ENCODE measurements at places on chromosomes 3 and 15. TPM values are rescaled to one million over a fixed set of nuclear protein-coding genes. Genes with fewer than 3 reads are reported as not detected.

- no peak for DNase-seq
Measured at GRCh38 chr3:133928903-133929607, 33.4 kb upstream of the RAB6B start.

GRCh38 chr3:171775943-171776342, 34.3 kb downstream of the PLD1 start:
- DNase-seq, result no peak

- DNase-seq, result no peak
Measured at GRCh38 chr3:19903649-19904048, 30.4 kb downstream of the EFHB start.

DNA sequence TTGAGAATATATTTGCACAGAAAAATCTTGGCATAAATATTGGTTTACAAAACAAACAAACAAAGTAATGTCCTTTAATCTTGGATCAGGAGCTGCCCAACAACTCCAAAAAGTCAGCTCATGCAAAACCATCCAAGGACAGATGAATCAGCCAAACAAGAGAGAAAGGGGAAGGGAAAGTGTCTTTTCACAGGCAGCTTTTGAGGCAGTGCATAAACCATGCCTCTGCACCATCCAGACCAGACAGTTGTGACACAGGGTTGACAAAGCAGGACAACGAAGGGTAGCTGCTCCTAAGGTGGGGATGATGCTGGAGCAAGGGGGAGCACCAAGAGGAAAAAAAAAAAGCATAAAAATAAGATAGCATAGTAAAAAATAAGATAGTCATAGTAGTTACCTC, 8.7 kb downstream of the CD86 start:
- DNase-seq, result no peak

DNA sequence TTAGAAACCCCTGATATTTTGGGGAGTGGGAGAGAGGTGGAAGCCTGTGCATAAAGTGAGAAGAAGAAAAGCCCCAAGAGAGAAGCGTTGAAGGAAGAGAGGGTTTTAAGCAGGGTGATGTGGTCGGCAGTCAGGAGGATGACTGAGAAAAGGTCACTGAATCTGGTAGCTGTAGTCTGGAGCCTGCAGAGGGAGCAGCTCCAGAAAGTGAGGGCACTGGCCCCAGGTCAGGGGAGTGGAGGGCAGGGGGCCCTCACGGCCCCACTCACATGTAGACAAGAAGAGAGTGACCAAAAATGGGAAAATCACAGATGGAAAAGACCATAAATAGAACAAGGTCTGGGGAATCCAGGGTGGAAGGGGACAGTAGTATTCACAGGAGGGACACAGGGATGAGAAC, 105.5 kb downstream of the RYK start:
- DNase-seq, result no peak

DNA sequence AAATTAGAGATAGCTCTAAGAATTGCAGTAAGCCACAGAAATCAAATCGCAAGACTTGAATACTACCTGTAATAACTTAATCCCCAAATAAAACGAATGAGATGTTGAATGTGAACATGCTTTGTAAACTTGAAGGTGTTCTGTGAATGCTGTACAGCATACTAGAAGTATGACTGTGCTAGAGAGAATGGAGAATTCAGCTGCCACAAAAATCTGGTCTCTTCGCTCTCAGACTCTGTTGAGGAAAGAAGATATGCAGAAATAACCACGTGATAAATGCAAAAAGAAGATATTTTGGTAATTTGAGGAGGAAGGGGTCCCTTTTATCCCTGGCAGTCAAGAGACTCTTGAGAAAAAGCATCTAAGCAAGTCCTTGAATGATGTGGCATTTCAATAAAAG, 37.3 kb downstream of the ZBTB38 start:
- no peak for DNase-seq

GRCh38 chr3:126955004-126955790, 27.7 kb upstream of the PLXNA1 start:
- no peak for DNase-seq

DNA sequence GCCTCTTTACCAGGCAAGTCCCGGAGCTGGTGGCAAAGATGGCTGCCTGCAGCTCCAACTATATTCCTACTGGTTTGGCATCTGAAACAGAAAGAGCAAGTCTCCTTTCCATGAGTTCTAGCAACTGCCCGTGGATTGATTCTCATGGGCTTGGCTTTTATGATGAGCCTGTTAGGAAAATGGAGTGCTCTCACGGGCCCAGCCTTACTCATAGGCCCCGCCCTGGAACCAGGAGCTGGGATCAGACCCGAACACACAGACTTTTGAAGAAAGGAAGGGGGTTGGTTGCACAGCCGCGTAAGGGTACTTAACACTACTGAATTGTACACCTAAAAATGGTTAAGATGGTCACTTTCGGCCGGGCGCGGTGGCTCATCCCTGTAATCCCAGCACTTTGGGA, 2.9 kb downstream of the NRROS start:
- DNase-seq, result no peak

GRCh38 chr3:190224863-190225692, 97.2 kb downstream of the CLDN1 start:
- DNase-seq, result peak; percentile 79

DNA sequence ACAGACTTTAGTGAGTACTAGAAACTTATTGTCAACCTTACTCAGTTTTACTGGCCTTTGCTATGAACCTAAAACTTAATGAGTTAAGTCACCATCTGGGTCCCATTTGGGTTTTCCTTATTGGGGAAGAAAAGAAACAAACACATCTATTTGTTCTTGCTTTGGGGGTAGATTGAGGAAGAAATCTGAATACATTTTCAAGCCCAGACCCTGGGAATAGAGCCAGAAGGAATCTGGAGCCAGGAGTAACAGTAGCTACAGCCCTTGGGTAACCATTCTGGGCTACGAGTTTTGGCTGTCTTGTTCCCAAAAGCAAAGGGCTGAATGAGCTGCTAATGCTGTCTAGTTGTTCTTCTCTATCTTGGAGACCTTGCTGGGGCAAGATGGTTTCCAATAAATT, 16.5 kb downstream of the SLC12A1 start:
- no peak for DNase-seq

GRCh38 chr15:47609693-47610092, 107.6 kb upstream of the SEMA6D start:
- no peak for DNase-seq

- DNase-seq, result no peak
Measured at GRCh38 chr3:168141405-168141998, 45.8 kb upstream of the GOLIM4 start.

DNA sequence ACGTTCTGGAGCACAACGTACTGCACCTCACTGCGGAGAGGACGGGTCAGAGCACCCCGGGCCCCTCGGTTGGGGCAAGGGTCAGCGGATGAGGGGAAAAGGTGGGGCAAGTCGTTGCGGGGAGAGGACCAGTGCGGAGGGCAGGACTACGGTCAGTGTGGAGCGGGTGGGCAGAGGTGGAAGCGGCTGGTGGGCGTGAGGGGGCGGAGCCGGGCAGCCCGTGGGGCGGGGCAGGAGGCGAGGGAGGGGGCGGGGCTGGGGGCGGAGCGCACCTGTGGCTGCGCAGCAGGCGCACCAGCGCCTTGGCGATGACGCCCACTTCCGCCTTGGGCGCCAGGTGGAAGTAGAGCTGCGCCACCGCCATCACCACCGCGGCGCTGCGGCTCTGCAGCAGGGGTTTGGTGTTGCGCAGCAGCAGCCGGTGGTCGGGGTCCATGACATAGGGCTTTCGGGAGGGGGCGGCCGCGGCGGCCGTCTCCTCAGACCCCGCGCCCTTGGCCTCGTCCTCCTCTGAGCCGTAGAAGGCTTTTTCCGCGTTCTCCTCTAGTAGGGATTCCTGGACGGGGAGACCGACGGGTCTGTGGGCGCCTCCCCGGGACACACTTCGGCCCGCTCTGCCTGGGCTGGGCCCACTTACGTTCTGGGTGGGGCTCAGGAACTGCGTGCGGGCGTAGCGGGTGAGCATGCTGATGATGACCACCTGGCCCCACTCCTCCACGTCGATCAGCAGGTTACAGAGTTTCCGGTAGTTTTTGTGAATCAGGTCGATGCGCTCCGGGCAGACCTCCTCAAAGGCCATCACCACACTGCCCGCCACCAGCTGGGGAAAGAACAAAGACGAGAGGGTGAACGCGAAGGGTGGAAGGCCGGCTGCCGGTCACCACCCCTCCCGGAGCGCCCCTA, 29.2 kb downstream of the AP3B2 start:
- DNase-seq, result peak; percentile 9

DNA sequence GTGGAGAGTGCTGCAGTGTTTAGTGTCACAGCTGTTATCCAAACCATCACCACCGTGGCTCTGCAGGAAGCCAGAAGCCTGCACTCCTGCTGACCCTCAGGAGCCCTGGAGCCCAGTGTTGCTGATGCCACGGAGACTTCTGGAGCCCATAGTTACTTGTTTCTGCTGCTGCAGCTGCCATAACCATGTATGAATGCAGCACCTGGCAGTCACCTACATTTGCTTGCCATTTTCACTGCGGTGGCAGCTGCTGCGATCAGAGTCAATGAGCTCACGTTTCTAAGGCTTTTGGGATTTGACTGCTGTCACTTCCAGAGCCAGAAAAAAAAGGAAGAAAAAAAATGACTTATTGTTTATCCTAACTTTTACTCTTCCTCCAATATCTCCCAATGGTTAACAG, 299.2 kb upstream of the THRB start:
- no peak for DNase-seq

DNA sequence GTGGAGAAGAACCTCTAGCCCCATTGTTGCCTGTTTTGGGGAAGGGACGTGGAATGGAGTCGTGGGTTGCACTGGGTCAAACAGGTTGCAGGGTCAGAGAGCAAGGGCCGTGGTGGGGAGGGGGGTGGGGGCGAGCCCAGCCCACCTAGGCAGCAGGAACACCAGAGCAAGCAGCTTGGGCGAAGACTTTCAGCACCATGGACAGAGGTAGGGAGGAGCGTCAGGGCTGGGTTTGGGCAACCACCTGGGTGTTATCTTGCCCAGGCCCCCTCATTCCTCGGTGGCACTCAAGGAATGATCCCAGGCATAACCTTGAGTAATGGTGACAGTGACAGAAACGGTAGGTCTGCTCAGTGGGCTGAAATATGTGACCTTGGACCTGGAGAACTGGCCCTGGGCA, 45.9 kb upstream of the TMEM115 start:
- peak; percentile 6 for DNase-seq

DNA sequence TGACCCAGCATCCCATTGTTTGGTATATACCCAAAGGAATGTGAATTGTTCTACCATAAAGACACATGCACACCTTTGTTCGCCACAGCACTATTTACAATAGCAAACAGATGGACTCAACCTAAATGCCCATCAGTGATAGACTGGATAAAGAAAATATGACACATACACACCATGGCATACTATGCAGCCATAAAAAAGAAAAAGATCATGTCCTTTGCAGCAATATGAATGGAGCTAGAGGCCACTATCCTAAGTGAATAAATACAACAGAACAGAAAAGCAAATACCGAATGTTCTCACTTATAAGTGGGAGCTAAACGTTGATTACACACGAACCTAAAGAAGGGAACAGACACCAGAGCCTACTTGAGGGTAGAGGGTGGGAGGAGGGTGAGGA, 11.4 kb upstream of the USF3 start:
- no peak for DNase-seq

DNA sequence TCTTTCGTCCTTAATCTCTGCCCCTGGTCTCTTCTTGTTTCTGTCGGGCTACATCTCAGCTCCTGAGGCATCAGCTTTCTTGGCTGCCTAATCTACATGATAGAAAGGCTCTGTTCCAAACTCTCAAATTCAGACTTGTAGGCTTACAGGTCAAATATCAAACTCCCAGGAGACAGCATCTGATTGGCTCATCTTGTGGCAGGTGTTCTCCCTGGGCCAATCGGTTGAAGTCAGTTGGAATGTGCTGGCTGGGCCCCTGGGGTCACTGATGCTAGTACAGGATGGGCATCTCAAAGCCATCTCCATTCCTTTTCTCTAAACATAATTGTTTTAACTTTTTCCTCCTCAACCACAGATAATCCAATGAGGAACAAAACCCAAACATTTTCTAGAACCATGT, 198.7 kb downstream of the CNTN3 start:
- DNase-seq, result no peak

DNA sequence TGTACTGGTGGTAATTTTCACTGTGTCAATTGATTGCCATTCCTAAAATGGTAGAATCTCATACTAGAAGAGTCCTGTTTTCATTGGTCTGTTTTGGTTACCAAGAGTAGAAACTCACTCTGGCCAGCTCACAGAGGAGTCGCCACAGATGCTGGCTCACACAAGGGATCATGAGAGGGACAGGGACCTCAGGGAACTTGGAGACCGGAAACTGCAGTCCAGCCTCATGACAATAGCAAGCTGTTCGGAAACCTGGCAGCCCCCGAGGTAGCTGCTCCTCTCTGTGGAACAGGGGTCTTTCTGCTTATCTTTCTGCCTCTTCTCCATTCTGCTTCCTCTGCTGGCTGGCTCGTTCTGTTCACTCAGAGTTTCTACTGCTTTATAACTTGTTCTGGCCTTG, 192.9 kb downstream of the PLCL2 start:
- DNase-seq, result no peak

DNA sequence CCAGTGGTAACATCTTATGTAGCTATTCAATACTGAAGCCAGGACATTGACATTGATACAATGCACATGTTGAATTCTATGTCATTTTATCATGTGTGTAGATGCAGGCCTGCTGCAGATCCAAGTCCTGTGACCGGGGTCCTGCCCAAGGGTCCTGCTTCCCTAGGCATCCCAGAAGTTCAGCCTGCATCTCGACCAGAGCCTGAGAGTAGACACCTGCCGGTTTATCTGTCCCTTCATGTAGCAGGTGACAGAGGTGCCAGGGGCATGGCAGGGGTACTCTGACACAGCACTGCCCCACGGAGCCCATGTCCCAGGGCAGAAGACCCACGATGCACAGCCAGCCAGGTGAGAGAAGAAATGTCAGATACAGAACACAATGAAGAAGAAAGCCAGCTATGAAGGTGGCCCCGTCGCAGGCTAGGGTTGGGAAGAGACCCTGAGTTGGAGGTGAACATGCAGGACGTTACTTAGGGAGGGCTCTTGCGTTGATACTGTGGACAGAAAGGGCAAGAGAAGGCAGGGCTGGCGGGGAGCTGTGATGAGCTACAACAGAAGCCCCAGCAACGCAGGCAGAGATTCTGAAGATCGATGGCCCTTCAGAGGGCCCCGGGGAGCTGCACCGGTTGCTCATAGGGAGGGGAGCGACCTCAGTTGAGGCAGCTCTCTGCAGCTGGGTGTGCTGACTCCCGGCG, 51.0 kb downstream of the TPRA1 start:
- no peak for DNase-seq

DNA sequence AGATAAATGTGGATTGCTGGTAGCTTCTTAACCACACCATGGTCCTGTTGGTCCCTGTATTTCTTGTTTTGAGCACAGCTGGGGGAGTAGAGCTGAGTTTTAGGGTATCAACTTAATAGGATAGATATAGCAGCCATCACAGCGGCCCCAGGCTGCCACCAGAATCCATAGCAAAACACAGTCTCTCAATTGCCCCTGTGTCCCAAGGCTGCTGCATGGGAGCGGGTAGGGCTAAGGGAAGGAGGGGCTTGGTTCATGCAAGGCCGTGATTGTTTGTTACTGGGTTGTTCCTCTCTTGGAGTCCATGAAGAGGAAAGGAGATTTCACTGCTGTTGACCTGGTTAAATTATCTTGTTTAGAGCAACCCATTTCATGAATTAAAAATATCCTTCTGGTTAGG, 22.1 kb downstream of the ARNT2 start:
- no peak for DNase-seq

- no peak for DNase-seq
Measured at GRCh38 chr3:58565621-58566397, 11.4 kb downstream of the FAM107A start.

Gene IL17RC
- 9.3 TPM for total RNA-seq

Gene GPR62
- not detected for total RNA-seq

Gene KCNMB2
- not detected for total RNA-seq

Gene GPR27
- total RNA-seq, result 8.1 TPM

Gene USF3
- 9.7 TPM for total RNA-seq

Gene COLQ
- total RNA-seq, result 1.3 TPM

Gene CLSTN2
- total RNA-seq, result 50.7 TPM

Measured in A673 (cell line).